ENCODE measurements at places on chromosomes 16 and 17.

GRCh38 chr17:69412251-69412671, 2.2 kb upstream of the MAP2K6 start:
- DNase-seq: no peak

DNA sequence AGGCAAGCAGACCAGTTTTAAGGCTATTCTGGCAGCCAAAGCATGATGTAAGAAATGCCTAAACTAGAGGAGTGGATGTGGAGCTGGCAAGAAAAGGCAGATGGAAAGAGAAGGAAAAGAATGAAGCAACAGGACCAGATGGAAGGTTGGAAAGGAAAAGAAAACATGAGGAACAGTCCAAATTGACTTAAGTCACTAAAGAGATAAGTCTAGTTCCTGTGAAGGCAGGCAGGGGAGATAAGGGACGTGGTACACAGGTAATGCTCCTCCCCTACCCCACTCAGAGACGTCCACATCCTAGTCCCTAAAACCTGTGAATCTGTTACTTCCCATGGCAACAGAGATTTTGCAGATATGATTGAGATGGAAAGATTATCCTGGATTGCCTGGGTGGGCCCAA, 43.5 kb downstream of the TEX2 start:
- DNase-seq: no peak

- no peak for DNase-seq
These were observed 16.6 kb upstream of the TBX2 start for GRCh38 chr17:61382796-61383688.

DNA sequence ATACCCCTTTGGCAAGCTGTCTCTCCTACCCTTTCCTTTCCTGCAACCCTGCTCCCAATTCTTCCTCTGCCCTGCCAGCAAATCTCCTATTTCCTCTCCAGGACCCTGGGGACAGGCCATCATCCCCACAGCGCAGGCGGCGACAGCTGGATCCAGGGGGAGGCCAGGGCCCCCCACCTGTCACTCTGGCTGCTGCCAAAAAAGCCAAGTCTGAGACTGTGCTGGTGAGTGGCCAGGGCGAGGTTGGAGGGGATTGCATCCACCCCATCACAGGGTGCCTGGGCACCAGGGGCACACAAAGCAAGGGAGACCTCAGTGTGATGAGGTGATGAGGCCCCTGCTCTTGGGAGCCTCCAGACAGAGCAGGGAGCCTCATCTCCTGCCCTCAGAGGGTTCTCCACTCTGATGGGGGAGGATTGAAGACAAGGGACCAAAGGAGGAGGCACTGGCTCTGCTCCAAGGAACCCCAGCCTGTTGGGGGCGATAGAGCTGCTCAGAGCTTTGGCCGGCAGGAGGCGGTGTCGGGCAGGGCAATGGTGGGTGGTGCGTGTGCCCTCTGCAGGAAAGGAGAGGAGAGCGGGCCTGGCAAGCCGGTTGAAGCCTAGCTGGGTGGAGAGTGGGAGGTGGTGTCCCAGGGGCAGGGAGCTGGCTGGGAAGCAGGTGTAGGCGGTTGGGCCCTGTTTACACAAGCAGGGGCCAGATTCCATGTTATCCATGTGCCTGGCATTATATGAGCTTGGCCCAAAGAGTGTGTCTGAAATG, 15.6 kb upstream of the PDK2 start:
- no peak for DNase-seq

DNA sequence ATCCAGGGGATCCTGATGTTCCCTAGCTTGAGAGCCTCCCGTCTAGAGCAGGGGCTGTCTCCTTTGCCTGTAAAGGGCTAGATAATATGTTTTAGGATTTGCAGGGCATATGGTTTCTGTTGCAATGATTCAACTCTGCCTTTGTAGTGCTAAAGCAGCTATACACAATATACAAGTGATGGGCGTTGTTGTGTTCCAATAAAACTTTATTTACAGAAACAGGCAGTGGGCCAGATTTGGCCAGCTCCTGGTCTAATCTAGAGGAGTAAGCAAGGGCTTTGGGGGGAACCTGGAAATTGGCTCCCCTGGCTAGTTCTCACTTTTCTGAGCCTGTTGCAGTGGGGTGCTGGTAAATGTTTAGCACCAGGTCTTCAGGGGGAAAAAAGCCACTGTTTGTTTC, 13.8 kb downstream of the WWOX start:
- no peak for DNase-seq
